ENCODE measurements at places on chromosomes 6 and 20.

DNA sequence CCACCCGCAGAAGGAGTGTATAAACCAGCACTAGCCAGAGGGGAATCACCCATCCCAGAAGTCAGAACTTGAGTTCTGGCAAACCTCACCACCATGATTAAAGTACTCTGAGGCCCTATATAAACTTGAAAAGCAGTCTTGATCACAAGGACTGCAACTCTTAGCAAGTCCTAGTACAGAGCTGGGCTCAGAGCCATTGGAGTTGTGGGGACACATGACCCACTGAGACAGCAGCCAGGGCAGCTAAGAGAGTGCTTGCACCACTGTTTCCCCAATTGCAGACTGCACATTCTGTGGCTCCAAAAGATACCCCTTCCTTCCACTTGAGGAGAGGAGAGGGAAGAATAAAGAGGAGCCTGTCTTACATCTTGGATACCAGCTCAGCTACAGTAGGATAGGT lies 4.7 kb upstream of the MCM9 start:
- no peak for DNase-seq

DNA sequence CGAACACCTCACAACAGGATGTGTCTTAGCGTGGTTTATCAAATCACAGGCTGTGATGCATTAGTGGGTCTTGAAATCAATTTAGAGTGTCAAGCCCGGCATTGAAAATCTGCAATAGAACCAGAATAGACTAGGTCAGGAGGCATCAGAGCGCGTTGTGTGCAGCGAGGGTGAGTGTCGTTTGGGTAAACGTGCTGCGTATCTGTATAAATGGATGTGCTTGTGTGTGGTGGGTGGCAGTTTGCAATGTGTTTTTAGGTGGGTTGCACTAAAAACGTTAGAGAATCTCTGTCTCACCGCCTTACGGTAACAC lies 121.0 kb upstream of the SULF2 start:
- no peak for DNase-seq

DNA sequence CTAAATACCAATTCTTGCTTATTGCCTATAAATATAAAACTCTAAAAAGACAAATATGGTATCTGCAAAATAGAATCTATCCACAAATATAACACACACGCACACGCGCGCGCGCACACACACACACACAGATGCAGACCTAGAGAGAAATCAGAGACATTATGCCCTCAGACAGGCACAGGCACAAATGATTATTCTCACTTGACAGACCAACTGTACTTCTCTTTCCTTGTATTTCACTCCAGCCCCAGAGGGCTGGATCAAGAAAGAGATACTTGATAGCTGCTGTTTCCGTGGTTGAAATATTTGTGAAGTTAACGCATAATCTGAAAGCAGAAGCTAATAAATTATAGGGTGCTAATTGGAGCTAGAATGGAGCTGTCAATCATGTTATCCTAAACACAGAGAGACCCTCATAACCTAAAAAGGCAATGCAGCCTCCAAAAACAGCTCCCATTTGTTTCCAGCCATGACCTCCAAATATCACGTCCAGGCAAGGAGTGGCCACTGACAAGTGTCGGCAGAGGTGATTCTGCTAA lies 11.5 kb downstream of the VGLL2 start:
- DNase-seq, result no peak

GRCh38 chr6:54801244-54801643 lies 45.3 kb upstream of the FAM83B start:
- no peak for DNase-seq

DNA sequence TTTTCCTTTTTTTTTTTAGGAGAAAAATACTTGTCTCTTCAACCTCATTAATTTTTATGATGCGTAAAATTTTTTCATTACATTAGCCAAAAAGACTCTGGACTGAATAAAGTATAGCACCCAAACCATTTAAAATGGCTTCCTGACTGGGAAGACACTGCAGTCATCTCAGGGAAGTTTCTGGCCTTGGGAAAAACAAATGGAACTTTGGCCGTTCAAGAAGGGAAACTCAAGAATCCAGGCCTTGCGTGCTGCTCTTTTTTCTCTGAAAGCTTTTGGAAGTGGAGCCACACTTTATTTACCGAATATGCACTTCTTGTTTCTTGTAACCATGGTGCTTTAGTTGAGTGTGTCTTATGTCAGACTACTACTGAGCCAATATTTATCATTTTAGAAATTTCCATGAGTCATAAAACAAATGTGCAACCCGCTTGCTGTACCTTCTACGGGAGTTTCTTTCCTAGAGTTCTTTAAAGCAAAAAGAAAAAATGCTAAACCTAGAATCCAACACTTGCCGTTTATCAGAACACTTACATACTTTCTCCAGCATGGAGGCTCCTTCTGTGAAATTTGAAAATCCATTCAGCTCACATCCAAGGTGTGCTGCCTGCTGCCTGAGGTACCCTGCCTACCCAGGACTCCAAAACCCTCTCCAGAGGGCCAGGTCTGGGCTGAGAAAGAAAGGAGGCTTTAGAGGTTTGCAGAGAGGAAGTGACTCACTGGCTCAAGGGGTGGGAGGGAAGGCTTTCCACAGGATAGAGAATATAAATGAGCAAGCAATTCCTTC lies 11.5 kb upstream of the DSTN start:
- DNase-seq, result peak; percentile 94

- peak; percentile 58 for DNase-seq
Measured at GRCh38 chr6:105794239-105794638, 291.9 kb upstream of the PRDM1 start.

DNA sequence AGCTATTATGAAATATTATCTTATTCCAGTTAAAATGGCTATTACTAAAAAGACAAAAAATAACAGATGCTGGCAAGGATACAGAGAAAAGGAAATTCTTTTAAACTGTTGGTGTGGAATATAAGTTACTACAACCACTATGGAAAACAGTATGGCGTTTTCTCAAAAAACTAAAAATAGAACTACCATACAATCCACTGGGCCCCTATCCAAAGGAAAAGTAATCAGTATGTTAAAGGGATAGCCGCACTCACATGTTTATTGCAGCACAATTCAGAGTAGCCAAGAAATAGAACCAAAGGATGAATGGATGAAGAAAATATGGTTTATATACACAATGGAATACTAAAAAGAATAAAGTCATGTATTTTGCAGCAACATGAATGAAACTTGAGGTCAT lies 303.8 kb upstream of the ECI2 start:
- no peak for DNase-seq

DNA sequence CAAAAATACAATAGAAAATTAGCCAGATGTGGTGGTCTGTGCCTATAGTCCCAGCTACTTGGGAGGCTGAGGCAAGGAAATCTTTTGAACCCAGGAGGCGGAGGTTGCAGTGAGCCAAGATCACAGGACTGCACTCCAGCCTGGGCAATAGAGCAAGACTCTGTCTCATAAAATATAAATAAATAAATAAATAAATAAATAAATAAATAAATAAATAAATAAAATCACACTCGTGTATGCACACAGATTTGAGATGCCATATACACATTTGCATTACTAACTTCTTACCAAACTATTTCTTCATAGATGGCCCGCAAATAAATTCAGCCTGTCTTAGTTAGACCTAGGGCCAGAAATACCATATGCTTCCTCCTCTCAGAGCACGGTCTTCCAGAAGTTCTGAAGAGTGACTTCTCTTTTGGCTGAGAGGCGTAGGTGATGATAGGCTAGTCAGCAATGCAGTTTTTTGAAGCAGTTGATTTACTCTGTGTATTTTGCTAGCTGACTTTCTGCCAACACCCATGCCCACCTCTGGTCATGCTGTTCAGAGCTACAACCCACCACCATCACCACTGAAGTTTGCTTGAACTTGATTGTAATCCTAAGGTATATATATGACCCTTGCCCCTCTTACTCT lies 150.1 kb downstream of the SASH1 start:
- DNase-seq, result no peak

DNA sequence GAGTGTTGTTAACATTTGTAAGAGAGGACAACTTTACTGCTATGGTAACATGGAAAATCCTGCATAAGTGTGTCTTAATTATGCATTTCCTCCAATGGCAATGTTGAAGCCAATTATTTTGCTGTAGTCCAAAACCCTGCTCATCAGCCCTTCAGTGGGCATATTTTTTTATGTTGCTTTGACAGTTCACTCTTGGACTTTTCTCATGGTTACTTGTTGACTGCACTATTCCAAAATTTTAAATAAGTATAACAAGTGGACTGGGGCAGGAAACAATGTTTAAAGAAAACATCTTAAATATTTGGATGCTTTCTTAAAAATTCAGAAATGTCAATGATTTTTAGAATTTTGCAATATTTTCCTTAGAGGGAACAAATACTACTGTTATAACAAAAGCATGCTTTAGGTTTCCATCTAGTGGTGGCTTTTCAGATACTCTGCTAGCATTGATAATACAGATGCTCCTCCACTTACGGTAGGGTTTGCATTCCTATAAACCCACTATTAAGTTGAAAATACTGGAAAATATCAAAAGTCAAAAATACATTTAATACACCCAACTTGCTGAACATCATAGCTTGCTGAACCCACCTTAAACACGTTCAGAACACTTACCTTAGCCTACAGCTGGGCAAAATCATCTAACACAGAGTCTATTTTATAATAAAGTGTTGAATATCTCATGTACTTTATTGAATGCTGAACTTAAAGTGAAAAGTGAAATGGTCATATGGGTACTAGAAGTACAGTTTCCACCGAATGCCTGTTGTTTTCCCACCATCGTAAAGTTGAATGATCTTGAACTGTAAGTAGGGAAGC lies 86.4 kb downstream of the ADGRG6 start:
- DNase-seq, result peak; percentile 48

GRCh38 chr6:21987501-21987957 lies 309.3 kb downstream of the PRL start:
- peak; percentile 85 for DNase-seq

GRCh38 chr6:39342692-39343395 lies 20.3 kb upstream of the KCNK16 start:
- DNase-seq, result no peak

GRCh38 chr6:42451333-42452170 lies at the start of gene TRERF1:
TRERF1 (minus strand) TSS chr6:42451926; CDS start chr6:42269590, 182,336 bp downstream.
- peak; percentile 48 for DNase-seq

GRCh38 chr6:143064951-143065683 lies 4.4 kb downstream of the AIG1 start:
- DNase-seq, result no peak

- DNase-seq, result no peak
Measured at GRCh38 chr6:107607116-107607515, 117.2 kb downstream of the SOBP start.

GRCh38 chr6:26571592-26572296 lies 25.0 kb upstream of the ABT1 start:
- peak; percentile 62 for DNase-seq

DNA sequence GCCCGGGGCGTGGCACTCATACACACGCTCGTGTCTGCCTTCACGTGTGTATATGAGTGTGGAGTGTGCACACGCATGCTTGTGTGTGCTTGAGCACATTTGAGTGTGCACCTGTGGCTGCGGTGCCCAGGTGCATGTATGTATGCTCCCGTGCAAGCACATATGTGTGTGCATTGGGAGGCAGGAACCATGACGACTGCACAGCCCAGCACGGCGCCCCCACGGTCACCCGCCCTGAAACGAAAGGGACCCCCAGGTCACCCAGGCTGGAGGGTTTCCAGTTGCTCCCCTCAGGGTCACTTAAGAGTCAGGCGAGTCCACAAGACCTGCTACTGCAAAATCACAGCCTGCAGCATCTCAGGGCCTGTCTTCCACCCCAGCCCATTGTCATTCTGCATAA lies 94.7 kb downstream of the YTHDF1 start:
- DNase-seq, result no peak

- no peak for DNase-seq
Measured at GRCh38 chr6:38352636-38353035, 287.1 kb downstream of the BTBD9 start.

DNA sequence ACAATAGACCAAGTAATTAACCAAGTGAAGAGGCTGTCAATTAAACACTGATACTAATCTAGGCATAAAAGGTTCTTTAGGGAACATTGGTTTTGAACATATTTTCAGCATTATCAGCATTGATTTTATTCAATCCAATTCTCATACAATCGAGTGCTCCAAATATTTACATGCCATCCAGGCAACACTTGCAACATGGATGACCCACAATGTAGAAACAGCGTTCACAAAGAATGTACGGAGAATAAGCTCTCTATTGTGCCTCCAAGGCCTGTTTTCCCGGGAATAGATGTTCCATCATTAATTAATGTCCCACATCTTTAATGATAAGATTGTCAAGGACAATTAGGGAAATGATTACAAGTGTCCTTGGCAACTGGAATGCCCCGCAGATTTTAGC lies 117.4 kb downstream of the RFX6 start:
- DNase-seq, result no peak

GRCh38 chr6:22334778-22335177 lies 37.9 kb upstream of the PRL start:
- no peak for DNase-seq

DNA sequence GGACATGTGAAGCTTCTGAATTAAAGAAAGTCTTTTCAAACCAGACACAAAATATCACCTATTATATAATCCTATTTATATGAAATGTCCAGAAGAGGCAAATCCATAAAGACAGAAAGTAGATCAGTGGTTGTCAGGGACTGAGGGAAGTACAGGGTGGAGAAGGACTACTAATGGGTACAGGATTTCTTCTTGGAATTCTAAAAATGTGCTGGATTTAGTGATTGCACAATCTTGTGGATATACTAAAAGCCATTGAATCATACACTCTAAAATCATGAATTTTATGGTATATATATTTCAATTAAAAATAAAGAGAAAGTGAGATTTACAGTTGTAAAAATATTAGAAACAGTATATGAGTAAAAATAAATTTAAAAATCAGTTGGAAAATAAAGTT lies 18.7 kb upstream of the MC3R start:
- DNase-seq, result no peak

GRCh38 chr6:107917451-107918375 lies 40.3 kb downstream of the SEC63 start:
- no peak for DNase-seq

DNA sequence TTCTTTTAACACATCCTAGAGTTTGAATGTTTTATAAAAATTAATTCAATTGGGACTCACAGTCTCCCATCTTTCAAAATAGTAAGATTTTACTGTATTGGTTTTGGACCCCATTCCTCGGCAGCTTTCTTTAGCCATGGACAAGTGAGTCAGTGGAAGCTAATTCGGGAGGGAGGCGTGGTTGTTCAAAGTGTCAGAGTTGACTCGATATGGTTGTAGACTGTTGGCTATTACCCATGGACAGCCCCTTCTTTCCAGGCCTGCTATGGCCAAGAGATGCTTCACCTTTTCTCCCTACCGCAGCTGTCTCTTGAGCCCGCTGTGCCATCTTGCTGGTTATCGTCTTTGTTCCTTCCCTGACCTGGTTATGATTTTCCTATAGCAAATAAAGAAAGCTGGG lies 243.0 kb downstream of the CD83 start:
- DNase-seq, result no peak

- no peak for DNase-seq
Measured at GRCh38 chr20:25207960-25208534, 12.5 kb downstream of the ENTPD6 start.

- DNase-seq, result no peak
Measured at GRCh38 chr6:119466226-119466625, 116.7 kb upstream of the MAN1A1 start.
